ENCODE measurements at places on chromosomes 12 and 14.

DNA sequence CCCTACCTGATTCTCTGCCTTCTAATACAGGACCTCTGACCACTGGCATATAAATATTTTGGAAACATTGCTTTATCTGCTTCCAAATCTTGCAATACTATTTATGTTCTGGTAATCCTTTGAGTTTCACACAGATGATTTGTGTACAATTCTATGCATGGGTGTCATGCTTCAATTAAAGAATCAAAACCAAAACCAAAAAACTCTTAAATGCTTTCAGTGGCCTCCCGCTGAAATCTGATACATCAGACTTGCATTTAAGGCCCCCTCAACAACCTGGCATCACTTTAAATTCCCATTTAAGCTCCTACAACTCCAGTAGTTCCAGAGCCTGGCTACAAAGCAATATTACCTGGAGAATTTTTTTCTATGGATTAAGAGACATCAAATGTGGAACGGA is 221.7 kb upstream of the NAV3 start:
- no peak for DNase-seq

- no peak for DNase-seq
These were observed 39.8 kb downstream of the NIN start for GRCh38 chr14:50791201-50791600.

DNA sequence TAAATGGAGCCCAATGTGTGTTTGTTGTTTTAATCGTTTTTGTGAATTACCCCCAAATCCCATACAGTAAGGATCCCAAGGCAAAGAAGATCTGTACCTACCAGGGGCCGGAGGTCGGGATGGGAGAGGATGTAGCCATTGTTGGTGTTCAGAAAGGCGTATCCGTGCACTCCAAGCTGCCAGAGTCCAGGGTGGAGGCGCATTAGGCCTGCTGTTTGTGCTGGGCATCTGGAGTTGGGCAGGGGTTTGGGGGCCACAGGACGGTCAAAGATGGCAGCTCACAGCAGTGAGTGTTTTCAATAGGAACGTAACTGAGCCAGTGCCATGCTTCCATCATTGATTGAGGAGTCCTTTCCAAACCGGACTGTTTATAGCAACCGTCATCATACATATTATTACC is 40.2 kb downstream of the CACNA2D4 start:
- DNase-seq, result no peak

DNA sequence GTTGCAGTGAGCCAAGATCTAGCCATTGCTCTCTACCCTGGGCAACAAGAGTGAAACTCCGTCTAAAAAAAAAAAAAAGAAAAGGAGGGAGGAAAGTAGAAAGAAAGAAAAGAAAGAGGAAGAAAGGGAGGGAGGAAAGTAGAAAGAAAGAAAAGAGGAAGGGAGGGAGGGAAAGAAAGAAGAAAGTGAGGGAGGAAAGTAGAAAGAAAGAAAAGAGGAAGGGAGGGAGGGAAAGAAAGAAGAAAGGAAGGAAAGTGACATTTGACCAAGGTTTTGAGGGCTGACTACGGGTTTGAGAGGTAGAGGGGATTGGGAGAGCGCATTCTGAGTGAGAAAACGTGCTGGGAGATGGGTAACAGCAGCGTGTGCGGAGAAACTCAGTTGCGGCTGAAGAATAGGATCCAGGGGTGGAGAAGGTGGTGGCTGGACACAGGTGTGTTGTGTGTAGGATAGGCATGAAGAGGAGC is 521 bp upstream of the PAPLN start:
- DNase-seq, result no peak

DNA sequence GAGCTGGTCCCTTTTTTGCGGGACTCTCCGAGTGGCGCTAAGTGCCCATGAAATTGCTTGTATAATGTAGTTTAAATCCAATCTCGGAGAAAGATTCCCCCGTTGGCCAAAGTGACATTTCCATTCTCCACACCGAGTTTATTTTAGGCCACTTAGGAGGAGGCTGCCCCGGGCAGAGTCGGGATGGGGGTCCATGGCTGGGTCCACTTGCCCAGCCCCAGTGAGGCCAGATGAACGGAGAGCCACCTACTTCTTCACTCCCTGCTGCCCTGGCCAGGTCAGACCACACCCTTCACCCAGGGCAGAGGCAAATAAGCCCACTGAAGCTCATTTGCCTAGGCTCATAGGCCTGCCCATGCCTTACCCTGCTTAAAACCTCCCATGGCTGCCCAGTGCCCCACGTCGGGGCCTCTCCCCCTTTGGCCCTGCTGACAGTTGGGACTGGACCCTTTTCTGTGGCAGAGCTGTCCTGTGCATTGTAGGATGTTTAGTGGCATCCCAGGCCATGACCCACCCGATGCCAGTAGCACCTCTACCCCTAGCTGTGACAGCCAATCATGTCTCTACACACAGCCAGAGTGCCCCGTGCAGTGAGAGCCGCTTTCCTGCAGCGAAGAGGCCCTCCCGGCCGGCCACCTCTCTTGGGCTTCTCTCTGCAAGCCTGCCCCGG is 51.3 kb downstream of the FAM222A start:
- DNase-seq, result peak; percentile 37

DNA sequence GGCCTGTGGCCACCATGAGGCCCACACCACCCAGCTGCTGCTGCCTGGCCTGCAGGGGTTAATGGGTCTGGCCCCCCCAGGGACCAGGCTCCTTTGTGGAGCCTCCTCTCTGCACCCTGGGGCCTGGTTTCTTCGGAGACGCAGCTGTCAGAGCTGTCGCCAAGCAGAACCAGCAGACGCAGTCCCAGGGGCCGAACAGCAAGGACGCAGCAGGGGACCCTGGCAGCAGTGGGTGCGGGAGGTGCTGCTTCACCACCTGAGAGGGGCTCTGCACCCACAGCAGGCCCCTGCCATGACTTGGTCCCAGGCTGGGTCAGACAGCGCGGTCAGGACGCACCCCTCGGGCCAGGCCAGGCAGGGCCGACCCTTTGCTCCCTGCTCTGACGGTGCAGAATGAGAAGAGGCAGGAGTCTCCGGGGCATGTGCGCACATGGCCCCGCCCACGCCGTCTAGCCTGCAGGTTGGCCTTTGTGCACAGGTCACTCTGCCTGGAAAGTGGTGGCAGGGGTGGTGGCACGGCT is 30.5 kb downstream of the JAG2 start:
- DNase-seq, result no peak

GRCh38 chr12:98893675-98894411 is 248.8 kb downstream of the APAF1 start:
- no peak for DNase-seq

GRCh38 chr12:129068684-129069083 is 215.4 kb downstream of the GLT1D1 start:
- no peak for DNase-seq

DNA sequence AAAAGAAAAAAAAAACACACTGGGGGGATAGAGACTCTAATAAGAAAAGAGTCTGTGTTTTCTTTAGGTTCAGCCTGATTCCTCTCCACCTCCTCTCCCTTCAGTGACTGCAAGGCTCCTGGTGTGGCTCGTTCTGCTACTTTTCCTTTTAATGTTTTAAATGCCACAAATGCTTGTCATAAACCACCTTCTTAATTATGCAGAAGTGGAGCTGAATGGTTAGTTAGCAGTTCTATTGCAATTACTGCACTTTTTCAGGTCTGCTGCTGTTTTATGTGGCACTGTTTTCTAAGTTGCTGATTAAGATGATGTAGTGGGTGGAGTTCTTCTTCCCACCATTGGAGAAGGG is 878.1 kb downstream of the DIO2 start:
- no peak for DNase-seq

- no peak for DNase-seq
These were observed 33.3 kb downstream of the CACNA2D4 start for GRCh38 chr12:1885082-1885596.

DNA sequence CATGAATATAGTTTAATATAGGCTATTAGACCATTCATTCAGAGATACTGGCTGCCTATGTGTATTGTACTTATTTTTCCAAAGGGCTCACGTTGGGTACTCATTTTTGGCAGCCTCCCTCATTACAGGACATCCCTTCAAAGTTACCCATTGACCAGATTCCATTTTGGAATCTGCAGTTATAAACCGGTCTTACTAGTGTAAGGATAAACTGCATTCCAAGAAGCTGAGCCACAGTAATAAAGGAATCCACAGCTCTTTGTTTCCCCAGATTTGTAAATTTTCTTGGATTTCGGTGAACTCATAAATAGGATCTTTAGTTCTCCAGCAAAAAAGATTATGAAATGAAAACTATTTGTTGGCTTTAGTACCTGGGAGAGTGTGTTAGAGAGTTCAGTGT is 18.9 kb upstream of the CFL2 start:
- DNase-seq, result no peak

- no peak for DNase-seq
These were observed 5.6 kb downstream of the TMED10 start for GRCh38 chr14:75170772-75171171.

DNA sequence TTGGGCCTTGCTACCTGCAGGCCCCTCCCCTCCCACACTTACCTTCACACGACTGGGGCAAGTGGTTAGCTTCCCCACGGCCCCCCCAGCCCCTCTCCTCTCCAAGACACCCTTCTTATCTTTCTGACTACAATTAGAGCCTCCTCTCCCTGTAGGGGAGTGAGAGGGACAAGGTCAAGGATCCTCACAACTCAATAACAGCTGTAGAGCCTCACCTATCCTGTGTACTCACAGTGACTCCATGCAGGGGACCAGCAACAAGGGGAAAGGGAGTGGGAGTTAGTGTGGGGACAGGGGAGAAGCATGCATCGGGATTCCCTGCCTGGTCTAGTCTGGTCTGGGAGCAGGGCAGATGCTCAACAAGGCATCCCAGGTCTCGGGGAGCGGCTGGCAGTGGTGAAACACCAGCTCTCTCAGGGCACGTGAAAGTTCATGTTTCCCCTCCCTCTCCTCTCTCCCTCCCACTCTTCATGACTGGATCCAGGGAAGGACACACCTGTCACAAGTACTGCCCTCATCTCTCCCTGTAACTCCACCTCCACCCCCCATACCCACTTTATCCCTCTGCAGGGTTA is 45.3 kb downstream of the SMUG1 start:
- DNase-seq, result no peak

- DNase-seq, result no peak
These were observed 342.2 kb upstream of the SFSWAP start for GRCh38 chr12:131368668-131369071.

DNA sequence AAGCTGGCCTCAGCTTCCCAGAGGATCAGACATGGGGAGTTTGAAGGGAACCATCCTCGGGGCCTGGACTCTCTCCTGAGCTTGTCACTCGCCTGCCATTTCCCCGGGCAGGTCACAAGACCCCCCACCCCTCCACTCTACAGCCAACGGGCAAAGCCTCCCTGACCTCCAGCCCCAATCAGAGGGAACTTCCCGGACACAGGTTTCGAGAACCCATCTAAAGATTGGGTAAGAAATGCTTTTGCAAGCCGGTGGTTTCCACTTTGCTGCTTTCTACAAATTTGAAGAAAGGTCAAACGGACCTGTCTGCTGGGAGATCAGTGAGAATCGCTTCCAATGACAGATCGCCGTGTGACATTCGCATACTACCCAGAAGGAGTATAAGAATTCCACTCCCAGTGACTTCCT is 89.6 kb downstream of the SCARB1 start:
- DNase-seq, result no peak

GRCh38 chr14:27190296-27190695 is 592.5 kb upstream of the NOVA1 start:
- DNase-seq, result no peak

GRCh38 chr14:96085369-96085768 is 46.2 kb downstream of the C14orf132 start:
- DNase-seq, result no peak

GRCh38 chr12:99984271-99985128 is at the start of gene ANKS1B:
Gene ANKS1B, minus strand, starts transcription at chr12:99984936. Its CDS starts 699 bp downstream, at chr12:99984237.
- DNase-seq, result peak; percentile 25

GRCh38 chr12:68568922-68569569 is 41.7 kb upstream of the RAP1B start:
- DNase-seq, result no peak

DNA sequence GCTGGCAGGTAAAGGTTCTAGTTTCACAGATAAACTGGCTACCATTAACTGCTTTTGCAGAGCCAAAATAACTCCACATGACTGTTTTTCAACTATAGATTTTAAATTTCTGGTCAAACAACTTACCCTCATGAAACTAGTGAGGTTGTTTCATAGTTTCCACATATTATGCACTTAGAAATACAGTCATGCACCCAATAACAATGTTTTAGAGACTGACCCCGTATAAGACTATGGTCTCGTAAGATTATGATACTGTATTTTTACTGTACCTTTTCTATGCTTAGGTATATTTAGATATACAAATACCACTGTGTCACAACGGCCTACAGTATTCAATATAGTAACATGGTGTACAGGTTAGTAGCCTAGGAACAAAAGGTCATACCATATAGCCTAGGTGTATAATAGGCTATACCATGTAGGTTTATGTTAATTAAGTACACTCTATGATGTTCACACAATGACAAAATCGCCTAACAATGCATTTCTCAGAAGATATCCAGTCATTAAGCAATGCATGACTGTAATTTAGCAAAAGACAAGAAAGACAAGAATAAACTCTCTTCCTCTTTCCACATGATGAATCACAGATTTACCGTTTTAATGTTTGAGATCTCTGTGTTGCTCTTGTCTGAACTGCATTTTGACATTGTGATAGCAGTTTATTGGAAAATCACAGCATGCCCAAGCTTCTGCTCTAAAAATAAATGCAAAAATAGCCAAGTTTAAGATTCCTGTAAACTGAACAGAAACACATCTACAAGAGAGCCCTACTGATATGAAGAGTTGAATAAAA is 17.1 kb downstream of the DICER1 start:
- DNase-seq, result no peak

DNA sequence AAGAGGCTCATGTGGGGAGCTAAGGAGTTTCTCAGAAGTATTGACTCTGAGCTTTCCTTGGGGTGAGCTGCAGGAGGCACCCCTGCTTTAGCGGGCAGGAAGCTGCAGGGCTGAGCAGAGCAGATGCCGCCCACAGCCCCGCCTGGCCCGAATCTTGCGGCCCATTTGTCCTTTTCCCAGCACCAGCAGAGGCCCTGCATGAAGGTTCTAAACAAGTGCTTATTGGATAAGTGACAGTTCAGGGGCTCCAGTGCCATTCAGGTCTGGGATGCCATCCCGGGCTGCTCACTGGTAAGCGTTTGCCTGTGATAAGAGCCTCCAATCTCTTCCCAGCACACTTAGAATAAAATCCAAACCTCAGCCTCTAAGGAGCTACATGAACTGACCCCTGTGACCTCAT is 11.4 kb downstream of the RILPL1 start:
- DNase-seq, result no peak

DNA sequence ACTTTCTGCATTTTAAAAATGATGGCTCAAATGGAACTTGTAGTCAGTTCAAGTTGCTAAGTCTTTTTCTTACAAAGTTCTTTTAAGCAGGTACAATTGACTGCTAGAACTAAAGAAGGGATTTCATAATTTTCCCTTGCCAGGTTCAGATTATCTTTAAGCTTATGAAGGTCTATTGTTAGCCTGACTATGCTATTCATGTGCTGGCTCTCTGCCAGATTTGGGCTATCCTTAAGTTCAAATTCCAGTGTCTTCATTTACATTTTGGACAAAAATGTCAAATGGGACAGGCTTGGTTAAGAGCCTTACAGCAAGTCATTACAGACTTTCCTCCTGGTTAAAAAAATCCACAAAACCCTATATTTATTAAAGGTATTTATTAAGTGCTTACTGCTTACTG is 42.3 kb downstream of the INSM2 start:
- DNase-seq, result no peak

GRCh38 chr12:132147423-132148367 is 3.4 kb downstream of the NOC4L start:
- no peak for DNase-seq

All from H1 (cell line).